Kidney epithelial cell (primary cell): ENCODE measurements at places on chromosomes 3 and 15. TPM values are rescaled to one million over a fixed set of nuclear protein-coding genes. Genes with fewer than 3 reads are reported as not detected.

The GOLGA6L1 gene
- total RNA-seq: not detected in 2 replicates

DNA sequence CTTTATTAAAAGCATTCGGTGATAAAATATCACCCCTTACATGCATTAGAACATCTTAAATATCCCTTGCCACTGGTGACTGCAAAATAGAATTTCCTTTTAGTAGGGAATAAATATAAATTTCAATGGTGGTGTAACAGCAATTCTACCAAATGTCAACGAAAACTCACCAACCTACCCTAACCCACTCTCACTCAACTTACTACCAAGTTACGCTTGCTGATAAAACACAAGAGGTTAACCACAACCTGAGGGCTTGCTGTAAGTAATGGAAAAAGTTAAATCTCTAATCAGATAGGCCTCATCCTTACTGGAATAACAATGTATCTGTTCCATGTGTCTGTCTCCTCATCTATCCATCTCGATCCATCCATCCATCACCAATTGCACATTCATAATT lies 274.7 kb downstream of the FOXP1 start:
- DNase-seq: no peak

The ADCY5 gene
- total RNA-seq: 0.67 and 1.5 TPM in 2 replicates

The LMAN1L gene
- total RNA-seq: not detected in 2 replicates

The DHFR2 gene
- 2.1 and 2.6 TPM in 2 replicates for total RNA-seq

DNA sequence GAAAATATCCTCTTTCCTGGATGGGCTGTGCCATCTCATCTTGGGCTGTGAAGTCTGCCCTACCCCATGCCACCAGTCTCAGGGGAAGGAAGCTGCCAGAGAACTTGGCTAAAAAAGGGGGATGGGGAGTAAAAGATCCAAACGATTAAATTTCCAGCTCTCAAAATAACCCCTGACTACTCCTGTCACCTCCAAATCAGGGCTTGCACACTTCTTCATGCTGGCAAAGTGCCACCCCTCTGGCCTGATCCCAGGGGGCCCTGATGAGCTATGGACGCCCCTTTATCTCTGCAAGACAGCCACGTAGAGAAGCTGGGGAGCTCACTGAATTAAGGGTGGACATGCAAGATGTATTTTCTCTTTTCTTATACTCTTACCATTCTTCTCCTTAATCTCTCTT lies 1.2 kb upstream of the MLF1 start:
- no peak for DNase-seq

GRCh38 chr15:42158941-42159340 lies 2.5 kb upstream of the PLA2G4F start:
- no peak for DNase-seq

The ARL6 gene
- total RNA-seq: 7.0 and 13.0 TPM in 2 replicates

DNA sequence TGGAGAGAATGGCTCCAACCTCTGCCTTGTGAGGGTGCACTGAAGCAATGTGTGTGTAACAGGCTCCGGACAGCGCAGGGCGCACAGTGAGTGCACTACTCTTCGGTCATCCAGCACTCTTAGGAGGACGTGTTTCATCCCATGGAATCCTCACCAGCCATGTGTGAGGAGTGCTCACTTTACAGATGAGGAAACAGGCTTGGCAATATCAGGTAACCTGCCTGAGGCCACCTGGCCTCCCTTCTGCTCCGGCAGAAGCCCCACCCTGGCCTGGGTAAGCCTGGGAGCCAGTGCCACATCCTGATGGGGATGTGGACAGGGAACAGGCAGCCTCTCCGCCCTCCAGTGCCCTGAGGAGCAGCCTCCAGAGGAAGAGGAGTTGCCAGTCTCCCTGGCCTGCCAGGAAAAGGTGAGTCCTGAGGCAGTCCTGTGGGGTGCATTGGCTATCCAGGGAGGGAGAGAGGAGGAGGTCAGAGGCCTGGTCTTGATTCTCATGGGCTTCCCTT lies 39.4 kb upstream of the LIMD1 start:
- no peak for DNase-seq

GRCh38 chr3:143574933-143575332 lies 273.3 kb downstream of the SLC9A9 start:
- DNase-seq: no peak

- DNase-seq: peak; percentile 12
Observed at GRCh38 chr3:155495387-155495786, 201.9 kb upstream of the STRIT1 start.

GRCh38 chr3:18847583-18848197 lies 300.6 kb upstream of the KCNH8 start:
- DNase-seq: no peak

DNA sequence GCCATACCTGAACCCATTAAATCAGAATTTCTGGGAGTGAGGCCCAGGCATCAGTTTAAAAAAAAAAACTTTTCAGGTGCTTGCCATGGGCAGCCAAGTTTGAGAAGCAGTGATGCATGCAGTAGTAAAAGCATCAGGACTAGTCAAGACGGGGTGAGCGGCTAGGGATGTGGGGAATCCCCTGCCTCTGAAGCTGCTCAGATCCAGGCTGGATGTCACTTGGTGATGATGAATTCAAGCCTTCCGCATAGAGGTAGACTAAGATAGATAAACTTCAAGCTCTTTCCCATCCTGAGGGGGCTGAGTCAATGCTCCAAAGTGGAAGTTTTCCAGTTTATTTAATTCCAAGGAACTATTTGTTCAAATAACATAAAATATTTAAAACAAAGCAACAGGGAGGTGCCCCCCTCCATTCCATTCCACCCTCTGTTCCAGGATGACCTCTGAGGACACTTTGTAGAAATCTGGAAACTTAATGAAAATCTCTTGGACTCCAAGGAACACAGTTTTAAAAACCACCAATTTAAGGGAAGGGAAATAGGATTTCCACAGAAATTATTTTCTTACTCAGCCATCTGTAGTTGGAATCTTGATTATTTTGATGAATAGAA lies 100.4 kb upstream of the NR2E3 start:
- DNase-seq: no peak

The MUC20 gene
- 42.1 and 61.4 TPM in 2 replicates for total RNA-seq

GRCh38 chr15:82554849-82555248 lies 14.6 kb upstream of the RPS17 start:
- DNase-seq: no peak

The CPN2 gene
- not detected in 2 replicates for total RNA-seq

GRCh38 chr3:492586-493316 lies 296.2 kb downstream of the CHL1 start:
- no peak for DNase-seq

DNA sequence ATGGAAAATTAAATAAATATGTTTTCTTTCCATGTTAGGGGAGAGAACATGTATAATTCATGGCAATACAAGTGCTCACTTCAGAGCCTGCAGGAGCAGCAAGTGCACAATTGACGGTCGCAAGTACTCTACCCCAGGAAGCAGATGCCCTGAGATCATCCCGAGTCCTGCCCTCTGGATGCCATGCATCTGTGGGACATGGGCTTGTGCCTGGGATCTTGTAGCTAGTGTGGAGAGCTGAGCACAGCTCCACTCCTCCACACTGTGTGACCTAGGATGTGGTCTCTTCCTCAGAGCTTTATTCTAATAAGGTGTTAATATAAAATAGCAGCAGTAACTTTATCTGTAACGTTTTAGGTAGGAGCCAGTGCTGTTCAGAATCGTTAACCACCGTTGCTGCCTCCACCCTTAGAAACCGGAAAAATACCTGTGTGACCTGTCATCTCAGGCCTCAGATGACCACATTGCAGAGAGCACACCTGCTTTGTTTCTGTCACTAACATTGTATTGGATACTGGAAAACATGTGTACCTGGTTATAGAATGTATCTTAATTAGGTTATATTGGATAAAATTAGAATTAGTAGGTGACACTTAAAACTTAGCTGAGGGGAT lies 105.0 kb upstream of the GOLGA6L6 start:
- no peak for DNase-seq

- DNase-seq: no peak
Observed at GRCh38 chr15:100559330-100559729, 30.6 kb upstream of the CERS3 start.

GRCh38 chr15:82810890-82811426 lies 1.5 kb downstream of the WHAMM start:
- DNase-seq: no peak

GRCh38 chr3:132870541-132870940 lies 148.3 kb upstream of the NPHP3 start:
- no peak for DNase-seq

The GTF2A2 gene
- 33.5 and 36.9 TPM in 2 replicates for total RNA-seq

- DNase-seq: no peak
Observed at GRCh38 chr3:39013289-39013688, 38.5 kb downstream of the SCN11A start.

The HESX1 gene
- 2.9 and 3.8 TPM in 2 replicates for total RNA-seq

The DUOX2 gene
- 0.08 and 0.14 TPM in 2 replicates for total RNA-seq

DNA sequence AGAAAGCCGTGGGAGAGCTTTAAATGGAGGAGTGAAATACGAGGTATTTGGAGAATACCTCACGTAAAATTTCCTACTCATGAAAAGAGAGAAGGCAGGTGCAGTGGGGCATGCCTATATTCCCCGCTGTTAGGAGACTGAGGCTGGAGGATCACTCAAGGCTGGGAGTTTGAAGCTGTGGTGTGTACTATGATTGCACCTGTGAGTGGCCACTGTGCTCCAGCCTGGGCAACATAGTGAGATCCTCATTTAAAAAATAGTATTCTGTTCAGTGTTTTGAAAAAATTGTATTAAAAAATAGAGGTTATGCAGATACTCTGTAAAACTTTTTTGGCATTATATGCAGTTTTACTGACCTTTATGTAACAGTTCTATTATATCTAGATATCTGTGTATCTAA lies 20.0 kb downstream of the UBE2E1 start:
- no peak for DNase-seq

GRCh38 chr3:134057006-134057653 lies 27.4 kb upstream of the SLCO2A1 start:
- no peak for DNase-seq

The GOLGA8G gene
- not detected in 2 replicates for total RNA-seq

DNA sequence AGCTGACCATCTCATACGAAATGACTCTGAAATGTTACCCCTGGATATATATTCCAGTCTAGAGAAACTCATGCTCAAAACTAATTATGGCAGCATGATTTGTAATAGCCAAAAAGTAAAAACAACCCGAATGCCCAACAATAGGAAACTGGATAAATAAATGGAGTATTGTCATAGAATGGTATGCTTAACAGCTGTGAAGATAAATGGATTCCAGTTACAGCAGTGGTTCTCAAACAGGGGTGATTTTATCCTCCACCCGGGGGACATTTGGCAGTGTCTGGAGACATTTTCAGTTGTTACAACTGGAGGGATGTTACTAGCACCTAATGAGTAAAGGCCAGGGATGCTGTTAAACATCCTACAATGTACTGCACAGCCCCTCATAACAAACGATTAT lies 52.3 kb upstream of the PIAS1 start:
- no peak for DNase-seq

- DNase-seq: no peak
Observed at GRCh38 chr3:186772701-186773417, 10.5 kb upstream of the EIF4A2 start.

The MESP2 gene
- 0.27 and 0.29 TPM in 2 replicates for total RNA-seq

GRCh38 chr3:37479981-37480380 lies 305.6 kb upstream of the LRRFIP2 start:
- DNase-seq: no peak

- DNase-seq: no peak
Observed at GRCh38 chr15:38670128-38671005, 105.8 kb upstream of the RASGRP1 start.

GRCh38 chr3:127264794-127265514 lies 22.9 kb downstream of the PRR20G start:
- no peak for DNase-seq

The RTP3 gene
- total RNA-seq: not detected in 2 replicates

- no peak for DNase-seq
Observed at GRCh38 chr3:5347486-5347885, 160.0 kb downstream of the EDEM1 start.

GRCh38 chr3:64082961-64083541 lies 59.8 kb upstream of the PSMD6 start:
- DNase-seq: no peak

DNA sequence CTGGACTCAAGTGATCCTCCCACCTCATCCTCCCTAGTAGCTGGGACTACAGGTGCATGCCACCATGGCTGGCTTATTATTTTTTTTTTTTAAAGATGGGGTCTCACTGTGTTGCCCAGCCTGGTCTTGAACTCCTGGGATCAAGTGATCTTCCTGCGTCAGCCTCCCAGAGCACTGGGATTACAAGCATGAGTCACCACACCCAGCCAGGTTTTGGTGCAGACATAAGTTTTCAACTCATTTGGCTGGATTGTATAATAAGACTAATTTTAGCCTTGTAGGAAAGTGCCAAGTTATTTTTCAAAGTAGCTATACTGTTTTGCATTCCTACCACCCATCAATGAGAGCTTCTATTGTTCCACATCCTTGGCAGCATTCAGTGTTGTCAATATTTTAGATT lies 32.1 kb downstream of the BUB1B start:
- DNase-seq: no peak

- no peak for DNase-seq
Observed at GRCh38 chr15:47486040-47486439, 231.3 kb upstream of the SEMA6D start.

- DNase-seq: peak; percentile 12
Observed at GRCh38 chr3:29514912-29515311, 234.0 kb downstream of the RBMS3 start.

DNA sequence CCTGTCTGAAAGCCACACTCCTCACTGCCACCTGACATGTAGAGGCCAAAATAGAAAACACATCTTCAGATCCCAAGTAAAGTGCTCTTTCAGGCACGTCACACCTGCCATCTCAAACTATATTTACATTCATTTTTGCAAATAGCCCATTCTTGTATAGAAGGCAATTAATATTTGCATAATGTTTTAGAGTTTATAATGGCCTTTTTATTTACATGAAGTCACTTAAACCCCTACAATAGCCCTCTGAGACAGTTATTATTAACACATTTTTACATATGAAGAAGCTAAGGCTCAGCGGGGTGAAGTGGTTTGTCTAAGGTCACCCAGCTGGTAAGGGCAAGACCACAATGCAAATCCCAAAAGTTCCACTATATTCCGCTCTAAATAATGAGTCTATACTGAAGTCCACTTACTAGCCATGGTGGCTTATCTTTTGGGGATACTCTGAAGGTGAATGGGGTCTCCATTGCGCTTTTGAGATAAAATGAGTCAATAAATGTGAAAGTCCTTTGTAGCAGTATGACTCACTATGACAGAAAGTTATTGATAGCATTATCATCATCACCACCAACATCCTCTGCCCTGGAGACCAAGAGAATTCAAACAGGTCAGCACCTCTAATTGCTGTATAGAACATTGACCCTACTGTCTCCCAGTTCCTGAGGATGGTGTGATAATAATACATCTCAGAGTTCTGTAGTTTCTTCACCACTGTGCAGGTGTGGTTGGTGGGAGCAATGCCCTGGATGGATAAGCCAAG lies 155.9 kb upstream of the BCL6 start:
- no peak for DNase-seq

The ARID3B gene
- 13.1 and 13.4 TPM in 2 replicates for total RNA-seq

The TICRR gene
- total RNA-seq: 1.7 and 2.2 TPM in 2 replicates

- no peak for DNase-seq
Observed at GRCh38 chr15:49898575-49899283, 220.3 kb downstream of the ATP8B4 start.

The RTP1 gene
- total RNA-seq: not detected in 2 replicates

The CLRN1 gene
- total RNA-seq: not detected in 2 replicates

The MLF1 gene
- 12.8 and 20.4 TPM in 2 replicates for total RNA-seq
